Metanephros (tissue), 2 donors: ENCODE measurements at places on chromosomes 4 and X. TPM values are rescaled to one million over a fixed set of nuclear protein-coding genes. Genes with fewer than 3 reads are reported as not detected.

NHSL2 gene
- total RNA-seq: 9.3 TPM

SLC25A6 gene
- total RNA-seq: 367 TPM

FAM114A1 gene
- total RNA-seq: 49.9 TPM

SLC26A1 gene
- total RNA-seq: 9.4 TPM

EXOC1L gene
- total RNA-seq: not detected

MGAT4D gene
- total RNA-seq: not detected

RGN gene
- 30.4 TPM for total RNA-seq

AREG gene
- total RNA-seq: 0.29 TPM

ABCG2 gene
- 11.2 TPM for total RNA-seq

GLUD2 gene
- 2.3 TPM for total RNA-seq

SEC24D gene
- 48.5 TPM for total RNA-seq

HMX1 gene
- total RNA-seq: not detected

UGT2B10 gene
- not detected for total RNA-seq

HOPX gene
- total RNA-seq: 25.7 TPM

MCF2 gene
- 1.2 TPM for total RNA-seq

CT83 gene
- not detected for total RNA-seq

GABRQ gene
- 0.99 TPM for total RNA-seq

RBM46 gene
- total RNA-seq: not detected

POU3F4 gene
- total RNA-seq: 2.0 TPM

SUPT20HL1 gene
- total RNA-seq: not detected
